Stimulated activated CD4-positive, alpha-beta T cell treated with anti-CD3 and anti-CD28 coated beads, Interleukin-15, amount 100 ng/mL, for 1 hour (primary cell): ENCODE measurements at places on chromosomes 2 and 18.

DNA sequence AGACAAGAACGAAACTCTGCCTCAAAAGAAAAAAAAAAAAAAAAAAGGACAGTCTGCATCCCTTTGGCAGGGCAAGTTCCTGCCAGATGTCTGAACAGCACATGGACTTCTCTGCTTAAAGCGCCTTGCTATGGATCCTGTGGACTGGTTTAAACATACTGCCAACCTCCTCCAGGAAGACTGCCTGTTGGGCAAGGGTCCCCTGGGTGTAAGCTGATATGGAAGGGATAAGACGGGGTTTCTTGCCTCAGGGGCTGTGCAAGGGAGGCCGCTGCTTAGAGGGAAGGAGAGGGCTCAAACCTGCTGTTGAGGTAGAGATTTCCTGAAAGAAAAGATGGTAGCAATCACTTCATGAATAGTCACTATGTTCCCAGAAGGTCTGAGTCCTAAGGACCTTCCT is 22.2 kb downstream of the SKA1 start:
- DNase-seq, result no peak

GRCh38 chr18:10896851-10897250 is 252.5 kb downstream of the PIEZO2 start:
- no peak for DNase-seq

- DNase-seq, result no peak
Measured at GRCh38 chr18:57856557-57857280, 53.6 kb upstream of the ATP8B1 start.

DNA sequence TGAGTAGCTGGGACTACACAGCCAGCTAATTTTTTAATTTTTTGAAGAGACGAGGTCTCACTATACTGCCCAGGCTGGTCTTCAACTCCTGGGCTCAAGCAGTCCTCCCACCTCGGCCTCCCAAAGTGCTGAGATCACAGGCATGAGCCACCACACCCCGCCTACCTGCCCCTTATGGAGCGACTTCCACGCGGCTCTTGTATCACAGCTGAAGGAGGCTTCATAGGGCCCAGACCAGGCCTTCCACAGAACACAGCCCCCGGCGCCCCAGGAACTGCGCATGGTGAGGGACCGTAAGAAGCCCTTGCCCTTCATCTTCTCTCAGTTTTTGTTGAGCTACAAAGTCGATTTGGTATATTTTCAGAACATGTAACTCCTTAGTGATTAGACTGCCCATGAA is 220.3 kb downstream of the KLHL29 start:
- no peak for DNase-seq

DNA sequence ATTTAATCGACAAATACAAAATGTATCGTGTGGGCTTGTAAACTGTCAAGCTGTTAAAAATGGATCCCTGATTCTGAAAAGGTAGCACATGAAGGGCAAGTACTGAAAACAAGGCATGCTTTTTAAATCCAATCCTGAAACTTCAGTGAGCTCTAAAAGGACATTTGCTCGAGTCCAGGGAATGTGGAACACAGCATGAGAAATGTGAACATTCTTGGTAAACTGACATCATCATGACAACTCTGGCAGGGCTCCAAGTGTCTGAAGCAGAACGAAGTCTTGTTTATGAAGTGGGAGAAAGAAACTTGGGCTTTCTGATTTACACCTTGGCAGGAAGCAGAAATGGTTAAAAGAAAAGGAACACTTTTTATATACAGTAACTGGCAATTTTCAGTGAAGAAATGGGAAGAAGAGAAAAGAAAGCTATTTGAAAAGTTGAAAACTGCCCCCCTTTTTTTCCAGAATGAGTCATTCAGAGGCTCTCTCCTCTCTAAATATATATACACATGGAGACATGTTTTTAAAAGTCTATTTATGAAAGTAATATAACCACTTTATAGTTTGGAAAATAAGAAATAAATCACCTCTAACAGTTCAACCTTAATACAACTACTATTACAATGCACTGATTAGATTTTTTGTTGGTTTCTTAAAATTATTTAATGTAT is 120.8 kb downstream of the GAREM1 start:
- no peak for DNase-seq

DNA sequence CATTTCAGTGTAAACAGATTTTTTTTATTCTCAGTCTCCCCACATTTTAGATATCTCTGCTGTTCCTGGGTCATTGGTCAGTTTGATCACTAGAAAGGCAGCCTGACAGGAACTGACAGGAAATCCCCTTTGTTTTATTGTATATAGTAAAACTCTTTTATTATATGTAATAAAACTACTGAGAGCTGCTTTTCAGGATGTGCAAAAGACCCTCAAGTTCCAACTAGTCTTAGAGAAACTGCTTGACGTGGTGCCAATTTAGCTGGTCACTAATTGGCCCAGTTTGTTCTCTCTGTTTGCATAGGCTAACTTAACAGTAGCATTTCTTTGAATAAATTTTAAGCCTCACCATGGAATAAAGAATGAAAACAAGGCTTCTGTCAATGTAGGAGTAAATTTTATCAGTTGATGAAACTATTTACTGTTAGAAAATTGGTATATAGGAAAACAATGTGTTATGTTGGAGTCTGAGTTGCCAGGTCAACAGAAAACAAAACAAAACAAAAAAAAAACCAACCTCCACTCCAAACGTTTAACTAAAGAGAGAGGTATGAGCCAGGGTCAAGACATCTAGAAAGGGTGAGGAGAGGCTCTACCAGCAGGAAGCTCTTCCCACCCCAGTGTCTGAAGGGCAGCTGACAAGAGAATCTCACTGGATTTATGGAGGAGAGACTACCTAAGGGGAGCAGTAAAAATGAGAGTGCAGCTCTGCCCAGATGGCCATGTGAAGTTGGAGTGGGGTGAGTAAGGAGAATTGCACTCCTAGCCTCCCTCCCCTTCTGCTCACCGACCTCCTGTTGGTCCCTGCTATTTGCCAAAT is 184.6 kb downstream of the ST6GAL2 start:
- DNase-seq, result no peak

GRCh38 chr2:17517481-17518211 is 594 bp downstream of the RAD51AP2 start:
- no peak for DNase-seq

- DNase-seq, result no peak
Measured at GRCh38 chr18:11392292-11392691, 217.1 kb upstream of the SLC35G4 start.

- DNase-seq, result no peak
Measured at GRCh38 chr18:69102959-69103358, 297.7 kb upstream of the DOK6 start.

DNA sequence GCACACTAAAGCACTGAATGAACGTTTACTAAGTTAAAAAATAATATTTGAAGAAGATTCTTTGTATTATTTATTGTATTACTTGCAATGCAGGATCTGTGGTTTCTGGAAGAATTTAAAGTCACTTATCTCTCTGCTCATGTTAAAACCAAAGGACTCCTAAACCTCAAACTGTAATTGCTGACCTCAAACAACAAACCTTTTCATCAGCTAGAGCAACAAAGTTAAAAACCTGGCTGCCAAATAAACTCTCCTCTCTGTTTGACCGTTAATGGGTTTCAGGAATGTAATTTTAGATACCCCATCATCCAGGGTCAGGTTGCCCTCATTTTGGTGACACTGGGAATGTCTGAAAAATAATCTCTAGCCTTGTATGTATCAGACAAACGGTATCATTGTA is 239.1 kb downstream of the TGIF1 start:
- DNase-seq, result no peak

DNA sequence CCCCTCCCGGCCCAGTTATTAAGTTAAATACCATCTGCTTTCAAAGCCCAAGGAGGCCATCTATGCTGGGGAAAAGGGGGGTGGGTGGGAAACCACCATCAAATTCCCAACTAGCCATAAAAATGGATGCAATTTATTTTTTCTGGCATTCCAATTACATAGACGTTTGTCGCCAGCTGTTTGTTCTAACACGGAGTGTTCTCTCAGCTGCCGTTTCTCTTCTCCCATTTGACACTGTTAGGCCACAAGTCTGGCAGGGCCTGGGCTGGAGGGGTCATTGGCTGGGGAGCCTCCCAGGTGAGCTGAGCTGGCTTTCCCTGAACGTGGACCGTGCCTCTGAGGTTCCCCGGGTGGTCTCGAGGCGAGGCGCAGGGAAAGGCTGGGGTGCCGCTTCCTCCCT is 16.6 kb downstream of the ATOH8 start:
- no peak for DNase-seq

DNA sequence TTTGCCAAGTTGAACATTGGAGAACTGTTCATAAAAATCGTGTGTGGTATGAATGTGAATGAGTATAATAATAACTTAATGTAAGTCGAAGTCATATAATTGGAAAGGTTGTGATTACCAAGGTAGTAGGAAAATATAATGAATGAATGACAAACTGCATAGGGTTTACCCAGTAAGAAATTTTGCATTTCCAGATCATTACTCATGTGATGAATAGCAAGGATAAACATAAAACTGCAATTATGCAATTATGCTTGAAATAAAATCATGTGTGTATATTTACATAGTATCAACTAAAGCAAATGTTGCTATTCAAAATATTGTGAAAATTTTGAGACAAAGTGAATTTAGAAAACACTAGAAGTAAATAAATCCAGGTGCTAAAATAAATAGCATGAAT is 1108.7 kb upstream of the TMEFF2 start:
- DNase-seq, result no peak

DNA sequence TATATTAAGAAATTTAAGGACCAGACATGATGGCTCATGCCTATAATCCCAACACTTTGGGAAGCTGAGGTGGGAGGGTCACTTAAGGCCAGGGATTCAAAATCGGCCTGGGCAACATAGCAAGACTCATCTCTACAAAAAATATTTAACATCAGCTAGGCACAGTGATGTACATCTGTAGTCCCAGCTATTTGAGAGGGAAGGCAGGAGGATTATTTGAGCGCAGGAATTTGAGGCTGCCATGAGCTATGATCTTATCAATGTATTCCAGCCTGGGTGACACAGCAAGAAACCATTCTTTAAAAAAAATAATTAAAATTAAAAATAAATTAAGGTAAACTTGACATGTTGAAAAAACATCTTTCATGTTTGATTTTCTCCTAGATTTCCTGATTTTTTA is 564.2 kb downstream of the MBD2 start:
- no peak for DNase-seq

DNA sequence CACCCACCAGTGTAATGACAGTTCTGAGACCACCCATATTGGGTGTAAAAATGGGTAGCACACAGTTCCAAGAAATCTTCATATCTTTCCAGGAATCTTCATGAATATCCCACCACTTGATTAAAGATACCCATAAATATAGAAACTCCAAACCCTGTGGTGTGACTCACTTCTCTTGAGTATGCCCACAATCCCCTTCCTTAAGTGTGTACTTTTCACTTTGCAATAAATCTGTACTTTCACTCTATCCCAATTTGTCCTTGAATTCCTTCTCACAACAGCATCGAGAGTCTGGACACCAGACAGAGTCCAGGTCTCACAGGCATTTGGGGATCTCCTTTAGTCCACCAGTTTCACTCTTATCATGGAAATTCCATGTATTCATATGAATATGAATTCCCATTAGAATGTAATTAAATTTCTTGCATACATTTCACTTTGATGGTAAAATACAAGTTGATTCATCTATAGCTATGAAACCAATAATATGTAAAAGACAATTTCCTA is 287.0 kb upstream of the SESTD1 start:
- no peak for DNase-seq

GRCh38 chr2:228703152-228703551 is 521.7 kb upstream of the SPHKAP start:
- no peak for DNase-seq

DNA sequence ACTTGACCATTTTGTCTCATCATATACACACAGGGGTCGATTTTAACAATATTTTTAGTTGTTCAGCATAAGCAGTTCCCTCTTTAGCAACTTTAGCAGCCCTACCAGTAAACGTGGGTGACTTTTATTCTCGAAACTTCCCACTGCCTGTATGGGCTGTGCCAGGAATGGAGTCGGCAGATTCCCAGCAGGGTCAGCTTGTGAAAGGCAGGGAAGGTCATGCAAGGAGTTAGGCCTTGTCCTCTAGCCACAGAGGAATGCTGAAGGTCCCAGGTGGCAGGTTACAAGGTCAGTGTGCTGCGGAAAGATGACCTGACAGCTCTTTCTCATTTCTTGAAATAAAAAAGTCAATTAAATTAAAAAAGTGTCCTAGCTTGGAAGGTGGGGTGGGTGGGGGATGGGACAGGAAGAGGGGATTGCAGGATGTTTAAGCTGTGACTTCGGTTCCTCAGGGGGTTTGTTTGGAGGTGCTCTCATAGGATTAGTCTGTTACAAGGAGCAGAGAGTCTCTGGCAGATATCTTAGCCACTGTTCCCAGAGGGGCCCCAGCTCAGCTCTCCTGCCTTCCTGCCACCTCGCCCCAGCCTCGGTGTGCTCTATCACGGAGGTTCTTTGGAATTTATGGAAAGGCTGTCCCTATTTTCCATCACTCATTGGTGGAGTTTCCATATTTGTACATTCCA is 21.4 kb downstream of the DRC1 start:
- DNase-seq, result no peak

DNA sequence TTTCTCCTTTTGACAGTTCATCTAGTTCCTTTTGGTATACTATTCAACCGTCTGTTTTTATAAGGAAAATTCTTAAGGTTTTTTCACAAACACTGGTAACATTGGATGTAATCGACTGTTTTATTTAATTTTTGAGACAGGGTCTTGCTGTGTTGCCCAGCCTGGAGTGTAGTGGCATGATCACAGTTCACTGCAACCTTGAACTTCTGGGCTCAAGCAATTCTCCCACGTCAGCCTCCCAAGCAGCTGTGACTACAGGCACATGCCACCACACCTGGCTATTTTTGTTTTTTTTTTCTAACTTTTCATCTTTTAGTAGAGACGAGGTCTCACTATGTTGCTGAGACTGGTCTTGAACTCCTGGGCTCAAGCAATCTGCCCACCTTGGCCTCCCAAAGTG is 104.4 kb upstream of the DNMT3A start:
- no peak for DNase-seq

- no peak for DNase-seq
Measured at GRCh38 chr2:227612546-227613271, 1.9 kb downstream of the SCYGR3 start.

DNA sequence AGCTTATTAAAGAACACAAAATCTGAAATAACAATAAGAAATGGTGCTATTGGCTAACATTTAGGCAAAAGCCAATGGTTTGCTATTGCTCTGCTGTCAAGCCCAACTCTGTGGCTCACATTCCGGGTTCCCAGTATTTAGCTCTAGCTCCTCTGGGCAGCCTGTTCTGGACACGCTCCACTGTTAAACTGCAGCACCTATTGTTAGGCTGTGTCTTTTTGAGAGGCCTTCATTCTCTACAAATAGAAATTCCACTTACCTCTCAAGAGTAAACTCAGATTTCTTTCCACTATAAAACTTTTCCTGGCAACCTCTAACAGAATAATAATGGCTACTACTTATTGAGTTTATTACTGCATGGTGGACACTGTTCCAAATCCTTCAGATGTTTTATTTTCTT is 3.7 kb upstream of the KLHL14 start:
- no peak for DNase-seq

- DNase-seq, result no peak
Measured at GRCh38 chr2:98520806-98521205, 76.1 kb downstream of the INPP4A start.

DNA sequence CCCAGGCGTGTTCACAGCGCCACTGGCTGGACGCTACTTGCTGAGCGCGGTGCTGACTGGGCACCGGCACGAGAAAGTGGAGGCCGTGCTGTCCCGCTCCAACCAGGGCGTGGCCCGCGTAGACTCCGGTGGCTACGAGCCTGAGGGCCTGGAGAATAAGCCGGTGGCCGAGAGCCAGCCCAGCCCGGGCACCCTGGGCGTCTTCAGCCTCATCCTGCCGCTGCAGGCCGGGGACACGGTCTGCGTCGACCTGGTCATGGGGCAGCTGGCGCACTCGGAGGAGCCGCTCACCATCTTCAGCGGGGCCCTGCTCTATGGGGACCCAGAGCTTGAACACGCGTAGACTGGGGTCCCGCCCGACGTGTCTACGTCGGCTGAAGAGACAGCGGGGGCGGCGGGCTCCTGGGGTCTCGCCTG is 891 bp upstream of the KHK start:
- DNase-seq, result no peak
